ENCODE measurements at places on chromosomes 6 and 20.

DNA sequence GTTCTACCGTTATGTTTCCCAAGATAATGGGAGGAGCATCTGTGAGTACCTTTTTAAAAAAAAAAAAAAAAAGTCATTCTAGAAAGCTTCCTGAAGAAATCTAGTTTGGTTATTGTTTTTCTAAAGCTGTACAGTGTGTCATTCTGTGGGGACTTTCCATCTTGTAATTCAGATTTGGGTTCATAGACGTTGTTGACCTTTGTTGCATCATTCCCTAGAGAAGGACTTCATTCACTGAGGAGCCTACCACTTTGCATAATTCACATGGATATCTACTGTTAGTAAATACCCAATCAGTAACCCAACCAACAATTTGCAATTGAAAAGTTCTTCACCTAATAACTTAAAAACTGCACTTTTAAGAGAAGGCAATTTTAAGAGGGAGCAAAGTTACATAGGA is 60.1 kb downstream of the RPP40 start:
- DNase-seq = no peak

DNA sequence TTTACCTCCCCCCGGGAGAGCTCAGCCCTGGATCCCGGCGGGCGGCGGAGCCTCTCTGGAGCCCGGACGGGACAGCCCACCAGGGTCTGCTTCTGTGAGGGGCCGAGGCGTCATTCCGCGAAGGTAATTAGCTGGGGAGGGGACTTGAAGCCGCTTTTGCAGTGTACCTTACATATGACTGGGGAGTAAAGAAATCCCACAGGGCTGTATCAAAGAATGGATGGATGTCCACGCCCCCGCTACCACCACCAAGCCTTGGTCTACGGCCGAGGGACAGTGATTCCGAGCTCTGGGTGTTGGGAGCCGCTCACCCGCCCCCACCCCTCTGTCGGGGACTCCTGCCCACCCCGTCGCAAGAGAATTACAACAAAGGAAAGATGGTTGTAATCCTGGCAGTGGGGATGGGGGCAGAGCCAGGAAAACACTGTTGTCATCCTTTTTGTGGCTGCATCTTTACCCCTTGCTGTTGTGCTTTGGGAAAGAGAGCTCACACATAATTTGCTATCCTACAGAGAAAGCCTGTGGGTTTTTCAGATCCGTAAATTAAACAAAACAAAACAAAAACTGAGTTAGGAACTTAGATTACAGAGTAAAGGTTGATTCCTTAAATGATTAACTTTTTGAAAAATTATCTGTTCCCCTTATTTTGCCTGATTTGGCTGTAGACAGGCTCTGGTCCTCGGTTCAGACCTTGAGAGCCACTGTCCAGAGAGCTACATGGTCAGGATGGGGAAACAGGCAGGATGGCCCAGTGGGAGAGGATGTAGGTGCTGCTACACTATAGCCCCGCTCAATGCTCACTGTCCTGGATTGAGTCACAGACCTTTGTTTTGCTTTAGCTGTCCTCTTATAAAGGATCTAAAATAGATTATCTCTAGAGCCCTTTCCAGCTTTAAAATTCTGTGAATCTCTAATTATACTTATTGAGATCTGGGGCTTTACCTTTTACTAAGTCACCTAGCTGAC is 997 bp upstream of the FBXO30 start:
- DNase-seq = no peak

- DNase-seq = no peak
These were observed 130.8 kb upstream of the HEY2 start for GRCh38 chr6:125618629-125619028.

DNA sequence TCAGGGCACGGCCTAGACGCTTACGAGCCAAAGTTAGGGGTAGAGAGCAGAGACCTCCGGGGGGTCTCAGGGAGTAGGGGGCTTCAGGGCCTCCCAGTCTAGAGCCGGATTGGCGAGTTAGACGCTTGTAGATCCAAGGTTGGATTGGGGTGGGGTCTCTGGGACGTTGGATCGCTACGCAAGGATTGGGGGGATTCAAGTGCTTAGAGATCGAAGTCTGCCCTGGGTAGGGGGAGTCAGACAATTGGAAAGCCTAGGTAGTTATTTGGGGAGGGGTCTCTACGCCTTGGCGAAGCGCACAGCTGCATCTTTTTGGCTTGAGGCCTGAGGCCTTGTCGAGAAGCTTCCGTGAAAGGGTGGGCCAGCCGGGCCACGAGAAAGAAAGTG is 469 bp downstream of the STX16 start:
- DNase-seq = no peak

DNA sequence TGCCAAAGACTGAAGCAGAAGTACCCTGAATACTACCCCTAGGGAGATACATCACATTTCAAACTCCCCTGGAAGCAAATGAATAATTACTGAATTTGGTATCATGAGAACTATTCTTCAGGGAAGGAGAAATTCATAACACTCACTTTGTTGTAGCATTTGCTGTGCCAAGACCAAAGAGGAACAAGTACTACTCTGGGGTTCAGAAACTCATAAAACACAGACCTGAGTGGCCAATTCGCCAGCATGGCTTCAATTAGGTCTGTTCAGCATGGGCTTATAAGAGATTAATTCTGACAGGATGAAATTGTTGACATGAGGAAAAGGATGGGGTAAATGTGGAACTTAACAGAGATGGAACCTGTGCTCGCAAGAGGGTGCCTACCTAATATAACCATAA is 6.5 kb downstream of the ELOVL5 start:
- DNase-seq = no peak

- DNase-seq = no peak
These were observed 58.5 kb upstream of the BEND3 start for GRCh38 chr6:107173779-107174178.

DNA sequence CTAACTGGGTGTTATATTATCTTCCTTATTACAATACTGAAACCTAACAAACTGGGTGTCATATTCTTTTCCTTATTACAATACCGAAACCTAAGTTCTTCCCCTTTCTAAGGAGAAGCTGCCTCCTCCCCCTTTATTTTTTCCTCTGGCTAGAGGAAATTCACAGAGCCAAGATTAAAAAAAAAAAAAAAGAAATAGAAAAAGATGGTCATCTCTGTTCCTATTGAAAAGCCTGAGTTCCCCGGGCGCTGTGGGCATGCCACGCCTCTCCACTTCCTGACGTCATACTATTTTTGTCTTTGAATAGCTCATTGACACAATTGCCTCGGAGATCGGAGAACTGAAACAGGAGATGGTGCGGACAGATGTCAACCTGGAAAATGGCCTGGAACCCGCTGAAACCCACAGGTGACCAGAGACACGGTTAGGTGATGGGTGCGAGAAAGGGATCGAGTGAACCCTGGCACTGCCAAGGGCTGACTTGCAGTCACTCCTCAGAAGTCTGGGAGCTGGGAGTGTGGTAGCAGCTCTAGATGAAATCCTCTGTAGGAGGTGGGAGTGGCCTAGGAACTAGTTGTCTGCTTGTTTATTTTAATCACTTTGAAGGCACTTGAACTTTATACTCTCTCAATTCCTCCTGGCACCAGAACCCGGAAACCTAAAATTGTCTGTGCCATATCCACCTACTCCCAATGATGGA is 82.2 kb upstream of the NAA20 start:
- no peak for DNase-seq

DNA sequence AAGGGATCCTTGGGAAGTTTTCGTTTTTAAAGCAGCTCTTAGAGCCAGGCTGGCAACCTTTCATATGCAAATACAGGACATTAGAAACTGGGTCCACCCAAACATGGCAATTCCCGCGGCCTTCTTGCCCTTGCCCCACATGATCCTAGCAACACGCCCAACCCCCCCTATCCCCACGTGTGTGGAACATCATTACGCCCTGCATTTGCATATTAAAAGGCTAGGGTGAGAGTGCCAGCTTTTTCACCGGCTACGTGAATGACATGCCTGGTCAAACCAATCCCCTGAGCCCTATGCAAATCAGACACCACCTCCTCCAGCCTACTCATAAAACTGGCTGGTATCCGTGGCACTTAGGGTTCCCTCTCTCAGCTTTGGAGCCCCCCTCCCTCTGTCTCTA is 88.1 kb downstream of the TNFRSF21 start:
- no peak for DNase-seq

DNA sequence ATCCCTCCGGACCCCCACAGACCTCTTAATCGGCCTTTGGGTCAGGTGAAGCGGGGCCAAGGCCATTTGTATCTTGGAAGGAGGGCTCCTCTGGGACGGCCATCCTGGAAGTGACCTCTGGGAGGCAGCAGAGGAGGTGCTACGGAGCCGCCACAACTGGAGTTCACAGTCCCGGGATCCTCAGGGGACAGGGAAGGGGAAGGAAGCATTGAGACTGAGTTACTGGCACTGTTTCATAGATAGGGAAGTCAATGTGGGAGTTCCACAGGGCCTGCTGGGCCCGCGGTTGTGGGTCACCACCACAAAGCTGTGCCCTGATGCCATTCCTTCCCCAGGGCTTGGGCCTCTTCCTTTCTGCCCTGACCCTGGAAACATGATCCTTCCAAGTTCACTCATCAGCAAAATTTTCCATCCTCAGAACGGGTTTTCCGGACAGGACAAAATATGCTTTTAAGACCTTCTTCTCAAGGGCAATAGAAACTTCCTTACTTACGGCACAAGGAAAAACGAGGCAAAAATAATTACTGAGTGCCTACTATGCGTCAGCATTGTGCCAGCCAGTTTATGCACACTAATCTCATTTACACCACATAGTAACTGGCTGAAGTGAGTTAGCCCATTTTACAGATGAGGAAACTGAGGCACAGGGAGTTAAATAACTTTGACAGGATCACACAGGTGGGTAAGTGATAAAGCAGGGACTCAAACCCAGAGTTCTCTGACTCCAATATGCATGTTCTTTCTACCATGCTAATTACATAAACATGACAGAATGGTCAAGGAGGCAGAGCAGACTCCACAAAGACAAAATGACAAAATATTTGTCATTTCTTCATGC is 143.8 kb downstream of the UNC5CL start:
- DNase-seq = no peak

GRCh38 chr20:58142843-58143185 is 85.6 kb downstream of the ANKRD60 start:
- no peak for DNase-seq
